ENCODE measurements at places on chromosomes 1 and 21.

DNA sequence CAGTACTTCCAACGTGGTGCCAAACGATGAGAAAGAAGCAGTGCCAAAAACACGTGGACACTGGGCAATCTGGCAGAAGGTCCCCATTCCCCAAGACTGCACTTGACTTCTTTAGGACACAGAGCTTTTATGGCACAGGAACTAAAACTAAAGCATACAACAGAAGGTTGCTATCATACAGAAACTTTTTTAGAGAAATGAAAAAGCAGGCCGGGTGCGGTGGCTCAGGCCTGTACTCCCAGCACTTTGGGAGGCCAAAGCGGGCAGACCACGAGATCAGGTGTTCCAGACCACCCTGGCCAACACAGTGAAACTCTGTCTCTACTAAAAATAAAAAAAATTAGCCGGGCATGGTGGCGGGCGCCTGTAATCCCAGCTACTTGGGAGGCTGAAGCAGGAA lies 43.0 kb downstream of the GNB1 start:
- DNase-seq, result no peak

DNA sequence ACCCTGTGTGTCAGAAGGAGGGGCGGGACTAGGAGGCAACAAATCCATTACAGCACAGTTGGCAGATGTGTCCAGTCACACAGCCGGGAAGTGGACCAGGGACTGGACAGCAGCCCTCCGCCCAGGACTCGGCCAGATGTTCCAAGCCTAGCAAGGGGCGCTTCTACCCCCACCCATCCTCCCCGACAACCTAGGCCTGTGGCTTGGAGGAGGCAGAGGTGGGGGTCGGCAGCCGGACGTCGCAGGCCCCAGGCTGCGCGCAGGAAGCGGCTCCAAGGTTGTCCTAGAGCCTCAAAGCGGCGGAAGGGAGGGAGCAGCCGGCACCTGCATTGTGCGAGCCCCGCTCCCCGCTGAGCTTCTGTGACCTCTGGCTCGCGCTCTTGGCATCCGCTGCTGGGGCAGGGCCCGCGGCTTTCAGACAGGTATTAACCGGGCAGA lies 20.6 kb upstream of the MYCL start:
- no peak for DNase-seq

- DNase-seq, result no peak
These were observed 205.2 kb downstream of the ASTN1 start for GRCh38 chr1:176959191-176959820.

DNA sequence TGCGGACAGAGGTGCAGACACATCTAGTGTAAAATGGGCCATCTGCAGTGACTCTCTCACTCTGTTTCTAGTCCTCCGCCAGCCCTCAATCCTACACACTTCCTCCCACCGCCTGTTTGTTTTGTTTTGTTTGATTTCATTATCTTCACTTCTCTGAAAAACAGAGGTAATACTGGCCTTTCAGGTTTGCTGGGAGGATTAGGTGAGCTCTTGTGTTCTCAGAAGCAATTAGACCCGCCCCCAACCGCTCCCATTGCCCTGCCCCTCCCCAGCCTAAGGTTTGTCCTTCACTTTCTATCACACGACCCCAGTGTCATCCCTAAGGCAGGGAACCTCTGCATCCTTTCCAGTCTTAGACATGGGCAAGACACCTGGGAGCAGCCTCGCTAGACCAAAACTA lies 43.2 kb upstream of the TACSTD2 start:
- DNase-seq, result no peak

DNA sequence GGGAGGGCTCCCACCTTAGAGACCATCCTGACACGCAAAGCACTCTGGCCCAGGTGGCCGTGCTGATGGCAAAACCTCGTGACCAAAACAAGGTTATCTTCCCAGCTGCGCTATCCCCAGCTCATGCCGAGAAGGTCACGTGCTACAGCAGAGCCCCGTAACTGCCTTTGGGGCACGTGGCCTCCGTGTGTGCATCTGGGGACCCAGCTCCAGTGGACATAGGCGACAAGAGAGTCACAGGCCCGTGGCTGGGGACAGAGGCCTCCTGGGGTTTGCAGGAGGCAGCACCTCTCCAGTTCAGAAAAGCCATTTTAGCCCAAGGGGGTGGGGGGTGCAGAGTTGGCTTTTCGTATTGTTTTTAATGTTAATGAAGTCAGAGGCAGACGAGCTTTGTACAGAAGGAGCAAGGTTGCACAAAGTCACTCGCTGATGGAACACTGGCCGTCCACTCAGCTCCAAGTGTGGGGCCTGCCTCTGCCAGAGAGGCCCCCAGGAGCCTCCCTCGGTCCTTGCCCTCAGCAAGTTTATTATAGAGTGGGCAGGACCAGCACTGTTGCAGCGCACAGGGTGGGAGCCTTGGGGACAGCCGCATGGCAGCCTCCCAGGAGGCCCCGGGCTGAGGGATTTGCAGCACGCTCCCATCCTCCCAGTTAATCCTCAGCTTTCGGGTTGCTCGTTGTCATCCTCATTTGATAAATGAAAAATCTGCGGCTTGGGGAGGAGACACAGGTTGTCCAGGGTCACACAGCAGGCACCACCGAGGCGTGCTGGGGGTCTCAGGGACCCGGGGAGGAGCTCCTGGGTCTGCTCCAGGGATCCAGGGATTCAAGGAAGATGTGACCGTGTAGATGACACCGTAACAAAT lies 8.0 kb upstream of the PDE9A start:
- no peak for DNase-seq

DNA sequence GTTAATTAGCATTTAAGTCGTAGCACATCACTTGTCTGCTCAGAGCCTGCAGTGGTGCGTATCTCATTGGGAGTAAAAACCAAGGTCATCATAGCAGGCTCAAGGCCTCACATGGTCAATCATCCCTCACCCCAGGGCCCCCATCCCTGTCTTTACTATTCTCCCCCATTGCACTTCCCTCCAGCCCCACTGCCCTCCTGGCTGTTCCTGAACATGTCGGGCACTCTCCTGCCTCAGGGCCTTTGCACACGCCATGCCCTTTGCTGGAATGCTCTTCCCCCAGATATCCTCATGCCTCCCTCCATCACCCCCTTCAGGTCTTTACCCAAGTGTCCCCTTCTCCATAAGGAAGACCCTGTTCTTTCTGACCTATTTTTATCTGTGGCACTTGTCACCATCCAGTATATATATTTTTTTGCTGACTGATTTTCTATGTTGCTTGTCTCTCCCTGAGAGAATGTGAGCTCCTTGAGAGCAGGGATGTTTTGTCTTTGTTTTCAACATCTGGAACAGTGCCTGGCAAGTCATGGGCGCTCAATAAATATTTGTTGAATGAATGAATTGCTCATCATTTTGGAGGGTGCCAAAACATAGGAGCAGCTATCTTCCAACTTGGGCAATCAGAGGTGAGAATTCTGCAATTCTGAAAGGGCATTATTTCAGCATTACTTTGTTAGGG lies 74.1 kb upstream of the POU3F1 start:
- no peak for DNase-seq

- no peak for DNase-seq
These were observed 516.6 kb downstream of the SMYD3 start for GRCh38 chr1:245990315-245991022.

DNA sequence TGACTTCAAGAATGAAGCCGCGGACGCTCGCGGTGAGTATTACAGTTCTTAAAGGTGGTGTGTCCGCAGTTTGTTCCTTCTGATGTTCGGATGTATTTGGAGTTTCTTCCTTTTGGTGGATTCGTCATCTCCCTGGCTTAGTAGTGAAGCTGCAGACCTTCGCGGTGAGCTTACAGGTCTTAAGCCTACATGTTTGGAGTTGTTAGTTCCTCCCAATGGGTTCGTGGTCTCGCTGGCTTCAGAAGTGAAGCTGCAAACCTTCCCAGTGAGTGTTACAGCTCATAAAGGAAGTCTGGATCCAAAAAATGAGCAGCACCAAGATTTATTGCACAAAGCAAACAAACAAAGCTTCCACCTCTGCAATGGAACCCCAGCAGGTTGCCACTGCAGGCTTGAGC lies 14.7 kb downstream of the LDLRAD1 start:
- no peak for DNase-seq

GRCh38 chr1:166785987-166786386 lies 53.3 kb upstream of the POGK start:
- no peak for DNase-seq

DNA sequence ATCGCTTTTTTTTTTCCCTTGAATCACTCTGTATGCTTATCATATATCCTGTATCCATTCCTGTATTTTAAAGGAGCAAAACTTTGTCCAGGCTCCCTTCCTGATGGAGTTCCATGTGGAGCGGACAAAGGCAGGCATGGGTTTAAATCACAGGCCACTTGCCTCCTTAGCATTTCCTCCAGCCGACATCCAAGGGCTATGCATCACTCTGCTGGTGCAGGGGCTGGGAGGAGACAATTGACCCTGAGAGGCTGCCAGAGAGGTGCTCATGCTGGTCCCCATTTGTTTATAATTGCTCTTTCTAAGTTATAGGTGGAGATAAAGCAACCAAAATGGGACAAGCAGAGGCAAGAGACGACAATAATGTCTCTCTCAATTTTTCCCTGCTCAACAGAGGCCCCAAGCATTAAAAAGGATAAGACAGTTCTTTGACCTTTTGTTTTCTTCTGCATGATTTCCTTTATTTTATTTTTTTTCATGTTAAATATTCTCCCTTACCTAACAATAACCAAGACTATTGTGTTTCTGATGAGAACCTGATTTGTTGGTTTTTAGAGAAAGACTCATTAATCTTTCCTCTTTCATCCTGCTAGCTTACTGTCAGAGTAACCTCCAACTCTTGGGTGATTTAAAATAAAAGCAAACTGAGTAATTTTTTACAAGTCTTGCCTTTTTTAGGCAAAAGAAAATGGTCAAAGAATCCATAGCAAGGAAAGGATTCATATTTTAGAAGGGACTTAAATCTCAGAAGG lies 353.7 kb downstream of the ADGRL2 start:
- DNase-seq, result no peak

DNA sequence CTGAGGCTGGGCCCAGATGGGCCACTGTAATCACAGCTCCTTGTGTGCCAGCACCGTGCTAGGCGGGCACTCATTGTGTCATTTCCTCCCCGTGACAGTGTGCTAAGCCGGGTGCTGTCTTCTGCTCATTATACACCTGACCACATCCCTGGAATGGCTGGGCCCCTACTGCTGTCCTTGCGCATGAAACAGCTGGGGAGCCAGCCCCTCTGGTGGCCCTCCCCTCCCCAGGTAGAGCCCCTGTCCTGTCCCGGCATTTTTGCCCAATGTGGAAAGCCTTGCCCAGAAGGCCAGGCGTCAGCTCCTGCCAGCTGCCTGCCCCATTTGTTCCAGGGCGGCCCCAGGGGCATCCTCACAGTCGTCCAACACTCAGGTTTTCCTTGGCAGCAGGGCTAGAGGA lies 107.4 kb upstream of the CASZ1 start:
- no peak for DNase-seq

DNA sequence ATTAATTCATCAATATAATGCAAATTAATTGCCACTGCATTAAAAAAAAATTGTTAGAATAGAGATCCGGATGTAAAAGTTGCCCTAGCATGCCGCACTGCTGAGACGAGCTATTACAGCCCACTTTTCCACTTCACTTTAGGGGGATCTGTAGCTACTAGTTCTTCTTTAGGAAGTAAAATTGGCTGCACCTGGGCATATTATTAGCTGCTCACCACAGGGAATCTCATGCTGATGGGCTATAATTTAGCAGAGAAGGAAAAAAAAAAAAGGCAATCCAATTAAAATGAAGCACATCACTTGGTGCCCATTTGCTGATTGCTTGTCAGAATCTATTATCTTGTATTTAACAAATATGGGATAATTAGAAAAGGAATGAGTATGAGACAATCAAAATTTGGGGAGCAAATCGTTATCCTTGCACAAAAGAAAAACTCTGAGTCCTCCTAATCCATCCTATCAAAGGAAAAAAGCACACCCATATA lies 233.4 kb downstream of the DSCAM start:
- DNase-seq, result no peak
